ENCODE measurements at places on chromosomes 6 and 20.
A peak's percentile ranks its signal among the peaks of the same experiment; 100 is the strongest.

DNA sequence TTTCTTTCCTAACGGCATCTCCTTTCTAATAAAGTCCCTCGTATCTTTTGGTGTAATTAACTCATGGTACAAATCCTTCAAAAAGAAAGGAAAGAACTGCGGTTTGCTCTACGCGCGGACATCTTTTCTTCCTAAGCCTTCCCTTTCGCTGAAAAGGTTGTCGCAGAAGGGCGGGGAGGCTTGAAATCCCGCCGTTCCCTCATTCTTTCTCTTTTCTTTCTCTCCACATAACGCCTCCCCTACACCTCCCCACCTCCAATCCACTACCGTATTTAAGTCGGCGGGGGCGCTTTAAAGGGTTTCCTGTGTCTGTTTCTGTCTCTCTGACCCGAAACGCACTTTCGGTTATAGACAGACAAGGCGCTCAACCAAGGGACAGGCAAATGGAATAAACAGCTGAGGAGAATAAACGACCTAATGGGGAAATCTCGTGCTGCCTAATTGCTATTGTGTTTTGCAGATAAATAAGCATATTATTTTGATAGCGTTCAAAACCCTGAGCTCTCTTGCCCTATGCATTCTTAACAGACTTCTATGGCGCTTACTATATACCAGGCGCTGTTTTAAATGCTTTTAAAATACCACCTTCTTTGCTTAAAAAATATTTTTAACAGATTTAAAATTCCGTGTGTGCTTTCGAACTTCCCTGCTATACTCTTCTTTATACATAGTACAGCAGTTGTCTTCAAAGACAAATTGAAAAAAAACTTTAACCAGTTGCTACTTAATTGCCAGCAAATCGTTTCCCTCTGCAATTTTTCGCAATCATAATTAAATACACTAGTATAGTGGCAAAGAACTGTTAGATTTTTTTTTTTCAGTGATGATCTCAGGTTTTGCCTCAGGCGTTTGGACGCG, 2.5 kb upstream of the HEY2 start:
- DNase-seq = peak; percentile 64
- H3K27ac ChIP-seq = peak overlapping the region; percentile 87
- peak overlapping the region; percentile 87 for H3K4me3 ChIP-seq
- H3K27me3 ChIP-seq = peaks cover 33% of the 10 kb centered on the region
- H3K36me3 ChIP-seq = no peaks in the 10 kb centered on the region

- H3K27me3 ChIP-seq = no peaks in the 10 kb centered on the region
- H3K27ac ChIP-seq = no peak overlapping the region
- peaks cover 55% of the 10 kb centered on the region for H3K4me1 ChIP-seq
- no peak overlapping the region for H3K4me3 ChIP-seq
Observed at GRCh38 chr6:15441215-15441868, 195.5 kb downstream of the JARID2 start.

DNA sequence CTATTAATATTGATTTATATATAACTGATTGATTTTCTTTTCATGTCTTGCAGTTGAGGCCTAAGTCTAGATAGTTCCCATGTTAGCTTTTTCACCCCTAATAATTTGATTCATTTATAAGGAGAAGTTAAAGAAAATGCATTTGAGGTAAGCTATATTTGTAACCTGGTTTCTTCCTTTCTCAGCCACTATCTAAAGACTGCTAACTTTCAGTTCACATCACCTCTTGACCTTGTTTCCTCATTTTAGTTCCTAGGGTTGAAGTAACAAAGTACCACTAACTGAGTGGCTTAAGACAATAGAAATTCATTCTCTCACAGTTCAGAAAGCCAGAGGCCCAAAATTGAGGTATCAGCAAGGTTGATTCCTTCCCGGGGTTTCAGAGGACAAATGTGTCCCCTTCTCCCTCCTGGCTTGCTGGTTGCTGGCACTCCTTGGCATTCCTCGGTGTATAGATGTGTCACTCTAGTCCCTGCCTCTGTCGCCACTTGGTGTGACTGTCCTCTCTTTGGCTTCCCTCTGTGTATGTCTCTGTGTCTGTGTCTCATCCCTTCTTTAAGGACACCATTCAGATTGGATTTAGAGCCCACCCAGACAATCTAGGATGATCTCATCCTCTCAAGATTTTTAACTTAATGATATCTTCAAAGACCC, 55.9 kb upstream of the C20orf144 start:
- peak overlapping the region; percentile 59 for H3K27ac ChIP-seq
- H3K4me3 ChIP-seq = no peak overlapping the region
- DNase-seq = no peak
- peaks cover 22% of the 10 kb centered on the region for H3K4me1 ChIP-seq
- no peaks in the 10 kb centered on the region for H3K27me3 ChIP-seq

DNA sequence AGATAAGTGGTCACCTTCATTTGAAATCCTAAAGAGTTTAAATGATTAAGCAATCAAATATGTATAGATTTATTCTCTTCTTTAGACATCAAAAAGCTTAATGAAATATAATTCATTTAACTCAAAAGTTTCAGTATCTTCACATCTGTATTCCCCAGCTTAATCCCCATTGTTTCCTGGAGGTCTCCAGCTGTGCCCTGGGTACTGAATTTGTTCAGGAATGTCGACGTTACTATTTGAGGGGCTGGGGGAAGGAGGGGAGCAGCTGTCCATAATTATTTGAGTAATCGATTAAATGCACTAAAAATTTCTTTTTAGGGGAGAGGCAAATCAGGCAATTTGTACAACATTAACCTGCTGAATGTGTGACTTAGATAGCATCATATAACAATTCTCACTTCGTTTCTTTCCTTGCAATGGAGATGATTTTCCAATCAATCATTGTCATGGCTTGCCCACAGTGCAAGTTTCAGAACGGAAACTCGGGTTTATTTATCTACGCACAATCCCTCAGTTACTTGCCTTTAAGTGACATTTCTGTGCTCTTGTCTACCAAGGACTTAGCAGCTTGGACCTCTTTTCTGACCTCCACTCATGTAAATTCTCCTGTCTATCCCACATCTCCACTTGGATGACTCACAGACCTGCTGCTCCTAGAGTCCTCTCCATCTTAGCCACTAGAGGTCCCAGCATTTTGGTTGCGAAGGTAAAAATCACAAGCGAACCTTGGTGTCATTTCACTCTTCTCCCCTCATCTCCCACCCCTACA, 3.9 kb downstream of the DOK5 start:
- peaks cover 43% of the 10 kb centered on the region for H3K27me3 ChIP-seq
- H3K36me3 ChIP-seq = no peaks in the 10 kb centered on the region
- H3K4me3 ChIP-seq = no peak overlapping the region
- no peak for DNase-seq

DNA sequence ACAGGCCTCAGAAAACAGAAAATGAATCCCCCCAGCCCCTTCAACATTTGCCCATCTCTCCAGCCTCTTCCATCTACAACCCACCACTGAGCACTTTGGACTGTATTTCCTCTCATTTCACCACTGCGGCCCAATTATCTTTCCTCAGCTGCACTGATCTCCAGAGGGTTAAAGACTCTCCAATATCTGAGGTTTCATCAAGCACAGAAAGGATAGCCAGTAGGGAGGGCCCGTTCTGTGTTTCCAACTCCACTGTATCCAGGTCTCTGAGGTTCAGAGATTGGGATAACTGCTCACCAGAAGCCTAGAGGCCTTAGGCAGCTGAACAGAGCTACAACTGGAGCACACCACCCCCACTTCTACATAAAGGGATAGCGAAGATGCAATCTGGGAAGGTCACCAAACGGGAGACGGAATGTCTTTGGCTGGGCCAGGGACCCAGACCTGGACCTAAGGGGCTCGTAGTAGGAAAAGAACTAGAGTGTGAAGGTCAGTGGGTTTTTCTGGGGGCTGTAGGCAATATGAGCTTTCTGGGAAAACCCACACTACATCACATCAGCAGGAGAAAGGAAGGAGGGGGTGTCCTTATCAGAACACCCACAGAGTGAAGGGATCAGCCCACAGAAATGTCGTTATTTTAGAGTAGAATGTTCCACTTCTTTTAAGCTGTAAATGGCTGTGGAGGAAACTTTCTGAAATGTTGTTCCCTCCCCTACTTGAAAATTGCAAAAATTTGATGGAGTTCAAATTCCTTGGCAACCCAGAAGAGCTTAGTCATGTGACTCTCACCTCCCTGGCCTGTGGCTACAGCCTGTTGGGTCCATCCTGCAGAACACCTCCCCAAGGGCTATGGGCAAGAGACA, 7.3 kb downstream of the KCNK5 start:
- peaks cover 2% of the 10 kb centered on the region for H3K36me3 ChIP-seq
- DNase-seq = no peak
- H3K4me1 ChIP-seq = peaks cover 35% of the 10 kb centered on the region
- no peak overlapping the region for H3K27ac ChIP-seq

GRCh38 chr6:9539231-9539755, 875.6 kb downstream of the TFAP2A start:
- H3K36me3 ChIP-seq = no peaks in the 10 kb centered on the region
- H3K4me1 ChIP-seq = no peaks in the 10 kb centered on the region
- H3K4me3 ChIP-seq = no peak overlapping the region
- no peak overlapping the region for H3K27ac ChIP-seq

DNA sequence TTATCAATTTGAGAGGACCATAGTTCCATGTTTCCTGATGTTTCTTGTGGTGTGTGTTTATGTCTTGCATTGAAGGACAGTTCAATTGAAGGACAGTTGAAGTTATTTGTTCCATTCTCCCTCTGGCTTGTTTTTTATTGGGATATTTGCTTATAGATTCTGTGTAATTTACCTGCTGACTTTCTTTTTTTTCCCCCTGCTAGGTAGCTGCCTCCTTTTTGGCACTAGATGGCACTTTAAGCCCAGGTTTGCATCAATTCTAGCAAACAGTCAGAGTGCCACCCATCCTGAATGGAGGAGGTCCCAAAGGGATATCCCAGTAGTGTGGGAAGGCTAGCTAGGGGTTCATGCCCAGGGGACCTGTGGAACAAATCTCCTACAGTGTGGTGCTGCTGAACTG, 78.1 kb downstream of the CFAP61 start:
- H3K4me3 ChIP-seq = no peak overlapping the region
- H3K27me3 ChIP-seq = peaks cover 45% of the 10 kb centered on the region
- H3K36me3 ChIP-seq = no peaks in the 10 kb centered on the region
- no peaks in the 10 kb centered on the region for H3K4me1 ChIP-seq
- DNase-seq = no peak

DNA sequence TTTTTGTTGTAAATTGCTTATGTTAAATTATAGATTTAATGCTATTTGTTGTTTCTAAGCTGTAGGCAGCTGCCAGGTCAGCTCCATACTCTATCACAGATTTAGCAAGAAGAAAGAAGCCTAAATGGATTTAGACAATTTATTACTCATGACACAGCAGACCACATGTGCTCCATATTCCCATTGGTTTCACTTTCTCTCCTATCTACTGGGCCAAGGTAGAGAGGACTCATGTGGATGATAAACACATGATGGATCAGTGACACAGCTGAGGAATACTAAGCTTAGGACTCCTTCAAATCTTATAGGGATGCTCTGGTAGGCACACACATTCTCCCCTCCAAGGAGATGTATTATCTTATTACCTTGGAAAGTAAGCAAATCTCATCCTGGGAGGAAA, 553.0 kb upstream of the ADGRB3 start:
- no peaks in the 10 kb centered on the region for H3K4me1 ChIP-seq
- no peak for DNase-seq
- no peak overlapping the region for H3K4me3 ChIP-seq
- no peaks in the 10 kb centered on the region for H3K27me3 ChIP-seq
- H3K27ac ChIP-seq = no peak overlapping the region

- H3K27me3 ChIP-seq = no peaks in the 10 kb centered on the region
- H3K4me3 ChIP-seq = no peak overlapping the region
Observed at GRCh38 chr6:91045161-91045560, 458.3 kb upstream of the MAP3K7 start.

GRCh38 chr6:4885341-4885933, 109.2 kb downstream of the CDYL start:
- H3K36me3 ChIP-seq = no peaks in the 10 kb centered on the region
- no peak for DNase-seq
- no peak overlapping the region for H3K27ac ChIP-seq
- no peak overlapping the region for H3K4me3 ChIP-seq
- H3K27me3 ChIP-seq = no peaks in the 10 kb centered on the region

DNA sequence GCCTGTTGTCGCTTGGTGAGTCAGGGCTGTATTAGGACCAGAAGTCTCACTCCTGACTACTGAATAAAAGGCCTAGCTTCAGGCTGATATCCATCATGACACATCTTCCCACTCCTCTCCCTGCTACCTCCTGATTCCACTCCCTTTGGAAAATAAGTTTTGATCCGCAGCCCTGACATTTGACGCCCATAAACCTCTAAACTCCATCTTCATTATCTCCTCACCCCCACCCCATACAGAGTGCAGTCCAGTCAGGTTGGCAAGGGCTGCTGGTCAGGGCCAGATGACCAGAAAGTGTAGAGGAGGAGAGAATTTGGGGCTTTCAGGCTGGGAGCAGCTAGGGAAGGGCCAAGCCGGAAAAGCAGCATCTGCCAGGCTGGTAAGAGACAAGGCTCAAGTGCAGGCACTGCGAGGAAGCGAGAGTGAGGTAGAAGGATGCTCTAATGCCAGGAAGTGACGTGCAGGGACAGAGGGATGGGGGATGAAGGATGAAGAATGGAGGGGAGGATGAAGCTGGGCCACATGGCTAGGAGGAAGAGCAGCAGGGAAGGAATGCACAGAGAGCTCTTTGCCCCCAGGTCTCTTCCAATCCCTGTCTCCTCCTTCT, 1.2 kb downstream of the GGT7 start:
- peak overlapping the region; percentile 83 for H3K4me3 ChIP-seq
- no peak for DNase-seq
- H3K4me1 ChIP-seq = peaks cover 29% of the 10 kb centered on the region
- H3K27me3 ChIP-seq = no peaks in the 10 kb centered on the region
- H3K36me3 ChIP-seq = peaks cover 3% of the 10 kb centered on the region

- H3K4me1 ChIP-seq = peaks cover 5% of the 10 kb centered on the region
- H3K27me3 ChIP-seq = no peaks in the 10 kb centered on the region
- no peak overlapping the region for H3K27ac ChIP-seq
- no peak overlapping the region for H3K4me3 ChIP-seq
- H3K36me3 ChIP-seq = peaks cover 15% of the 10 kb centered on the region
Observed at GRCh38 chr20:21146215-21146614, 20.3 kb downstream of the KIZ start.

GRCh38 chr6:69958978-69959377, 92.6 kb downstream of the COL19A1 start:
- H3K4me3 ChIP-seq = no peak overlapping the region
- no peak for DNase-seq
- no peak overlapping the region for H3K27ac ChIP-seq
- peaks cover 7% of the 10 kb centered on the region for H3K27me3 ChIP-seq
- no peaks in the 10 kb centered on the region for H3K4me1 ChIP-seq

- H3K27ac ChIP-seq = peak overlapping the region; percentile 70
- peaks cover 2% of the 10 kb centered on the region for H3K4me1 ChIP-seq
- peaks cover 24% of the 10 kb centered on the region for H3K36me3 ChIP-seq
- no peaks in the 10 kb centered on the region for H3K27me3 ChIP-seq
Observed at GRCh38 chr20:41480054-41480770, 113.6 kb upstream of the EMILIN3 start.

DNA sequence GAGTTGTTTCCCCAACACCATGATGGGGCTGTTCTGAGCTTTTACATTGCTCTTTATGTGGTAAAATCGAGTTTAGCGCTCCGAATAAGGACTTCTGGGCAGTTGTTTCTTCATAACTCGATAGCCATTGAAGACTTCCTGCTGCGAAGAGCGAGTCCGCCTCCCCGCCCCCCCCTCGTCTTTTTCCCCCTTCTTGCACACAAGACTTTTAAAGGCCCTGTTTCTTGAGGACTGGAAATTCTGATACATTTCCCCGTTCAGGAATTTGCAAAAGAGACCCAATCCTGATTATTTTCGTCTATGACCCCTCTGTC, 1.5 kb upstream of the CITED2 start:
- H3K36me3 ChIP-seq = peaks cover 49% of the 10 kb centered on the region
- H3K27ac ChIP-seq = peak overlapping the region; percentile 100
